ENCODE measurements at places on chromosomes 16 and 17.
A peak's percentile ranks its signal among the peaks of the same experiment; 100 is the strongest.

GRCh38 chr16:35414563-35414962 lies 1955.2 kb downstream of the TP53TG3F start:
- no peak for DNase-seq

DNA sequence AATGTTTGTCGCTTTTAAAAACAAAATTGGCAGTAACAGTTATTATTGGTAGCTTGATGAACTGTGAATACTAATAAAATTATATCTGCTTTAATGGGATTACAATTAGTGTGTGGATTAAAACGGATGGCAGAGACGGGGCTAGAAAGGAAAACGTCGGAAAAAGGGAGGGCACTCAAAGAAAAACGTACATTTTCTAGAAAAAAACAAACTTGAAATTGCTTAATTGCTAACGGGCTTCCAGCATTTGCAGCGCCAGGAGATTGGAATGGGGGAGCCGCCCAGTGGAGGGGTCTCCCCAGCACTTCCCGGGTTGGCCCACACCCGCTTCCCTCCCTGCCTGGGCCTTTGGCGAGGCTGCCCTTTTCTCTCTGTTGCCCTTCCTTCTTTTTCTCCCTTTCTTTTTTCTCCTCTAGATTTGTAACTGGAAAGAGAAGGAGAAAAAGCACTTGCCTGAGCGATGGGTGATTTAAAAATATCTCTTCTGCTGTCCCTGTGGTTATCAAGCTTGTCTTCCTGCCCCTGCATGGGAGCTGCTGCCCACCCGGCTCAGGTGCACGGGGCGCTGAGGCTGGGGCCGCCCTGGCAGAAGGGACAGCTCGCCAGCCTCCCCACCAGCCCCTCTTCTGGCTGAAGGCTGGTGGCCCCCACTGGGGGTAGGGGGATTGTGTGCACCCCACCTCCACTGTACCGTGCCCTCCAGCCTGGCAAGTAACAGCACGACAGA lies 5.9 kb downstream of the BAHCC1 start:
- DNase-seq, result no peak

DNA sequence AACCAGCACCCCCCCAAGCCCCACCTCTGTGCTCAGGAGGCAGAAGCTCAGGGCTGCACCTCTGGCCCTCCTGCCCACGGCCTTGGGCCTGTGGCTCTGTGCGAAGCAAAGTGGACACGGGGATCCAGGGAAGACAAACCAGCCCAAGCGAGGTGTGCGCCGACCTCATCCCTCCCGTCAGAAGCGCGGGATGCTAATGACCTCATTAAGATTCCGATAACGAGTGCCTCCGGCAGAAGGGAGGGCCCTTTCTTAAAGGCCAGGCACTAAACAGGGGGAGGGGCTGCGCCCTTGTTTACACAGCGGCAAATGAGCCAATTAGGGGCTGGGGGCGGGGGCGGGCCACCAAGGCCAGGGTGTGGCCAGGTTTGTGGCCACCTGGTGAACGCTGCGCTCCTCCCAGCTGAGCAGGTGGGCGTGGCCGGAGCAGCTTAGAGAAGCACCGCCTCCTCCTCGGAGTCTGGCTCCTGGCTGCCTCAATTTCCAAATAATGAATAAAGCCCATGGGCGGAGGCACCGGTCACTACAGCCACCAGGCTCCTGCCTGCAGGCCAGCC lies 3.2 kb downstream of the CBX4 start:
- no peak for DNase-seq

DNA sequence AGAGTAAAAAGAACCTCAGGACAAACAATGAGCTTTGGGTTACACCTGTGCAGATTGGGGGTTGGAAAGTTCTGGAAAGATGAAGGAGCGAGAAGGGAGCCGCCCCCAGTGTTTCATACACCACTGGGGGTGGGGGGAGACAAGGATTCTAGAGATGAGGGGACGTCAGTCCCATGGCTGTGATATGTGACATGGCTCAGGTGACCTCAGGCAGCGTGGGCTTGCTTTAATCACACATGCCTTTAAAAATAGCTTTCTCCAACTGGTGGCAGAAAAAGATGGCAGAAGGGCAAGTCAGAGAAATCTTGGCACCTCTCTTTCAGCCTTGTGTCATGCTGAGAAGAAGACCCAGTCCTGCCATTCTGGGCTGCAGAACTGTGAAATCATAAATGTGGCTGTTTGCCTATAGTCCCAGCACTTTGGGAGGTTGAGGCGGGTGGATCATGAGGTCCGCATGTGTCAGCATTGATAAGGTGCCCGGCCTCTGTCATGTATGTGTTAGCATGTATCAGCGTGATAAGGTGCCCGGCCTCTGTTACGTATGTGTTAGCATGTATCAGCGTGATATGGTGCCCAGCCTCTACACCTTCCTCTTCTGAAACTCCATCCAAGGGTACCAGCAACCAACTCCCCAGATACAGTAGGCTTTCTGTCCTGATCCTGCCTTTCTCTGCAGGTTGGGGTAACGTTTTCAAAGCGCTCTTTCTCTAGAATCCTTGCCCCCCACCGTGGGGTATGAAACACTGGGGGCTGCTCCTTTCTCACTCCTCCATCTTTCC lies 25.0 kb downstream of the WIPI1 start:
- DNase-seq, result no peak

GRCh38 chr16:64919929-64920607 lies 201.8 kb downstream of the CDH11 start:
- DNase-seq, result no peak

DNA sequence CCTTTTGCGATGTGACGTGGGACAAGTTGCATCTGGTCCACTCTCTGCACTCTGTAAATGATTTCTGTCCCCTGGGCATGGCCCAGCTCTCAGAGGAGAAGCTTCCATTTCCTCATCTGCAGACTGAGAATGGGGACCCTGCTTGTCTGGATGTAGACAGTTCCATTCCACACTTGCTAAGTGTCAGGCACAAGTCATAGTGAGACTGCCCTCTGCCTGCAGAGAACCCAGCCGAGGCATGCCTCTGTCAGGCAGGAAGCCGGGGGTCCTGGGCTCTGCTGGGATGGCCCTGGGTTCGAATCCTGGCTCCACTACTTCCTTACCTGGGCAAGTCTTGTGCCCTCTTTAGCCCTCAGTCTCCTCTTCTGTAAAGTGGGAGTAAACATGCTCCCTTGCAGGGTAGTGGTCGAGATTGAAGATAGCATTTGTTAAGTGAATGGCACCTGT lies 4.1 kb downstream of the MAP2K3 start:
- peak; percentile 59 for DNase-seq

- DNase-seq, result no peak
Observed at GRCh38 chr17:52737071-52737470, 578.6 kb upstream of the CA10 start.

DNA sequence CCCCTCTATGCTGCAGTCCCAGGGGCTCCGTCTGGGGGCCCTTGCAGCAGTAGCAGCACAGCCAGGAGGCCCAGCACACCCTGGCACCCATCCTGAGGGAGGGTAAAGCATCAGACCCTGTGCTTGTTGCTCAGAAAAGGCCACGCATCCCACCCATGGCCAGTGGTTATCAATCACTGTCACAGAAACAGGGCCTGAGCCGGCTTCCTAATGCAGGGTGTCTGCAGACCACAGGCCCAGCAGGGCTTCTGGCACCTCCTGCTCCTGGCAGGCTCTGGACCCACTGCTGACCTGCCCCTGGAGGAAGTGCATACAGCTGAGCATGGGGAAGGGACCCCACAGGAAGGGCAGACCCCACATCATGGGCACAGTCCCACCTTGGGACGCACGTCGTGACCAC lies 26.9 kb upstream of the CDH15 start:
- DNase-seq, result no peak

- no peak for DNase-seq
Observed at GRCh38 chr16:72024862-72025382, 16.4 kb downstream of the DHODH start.

DNA sequence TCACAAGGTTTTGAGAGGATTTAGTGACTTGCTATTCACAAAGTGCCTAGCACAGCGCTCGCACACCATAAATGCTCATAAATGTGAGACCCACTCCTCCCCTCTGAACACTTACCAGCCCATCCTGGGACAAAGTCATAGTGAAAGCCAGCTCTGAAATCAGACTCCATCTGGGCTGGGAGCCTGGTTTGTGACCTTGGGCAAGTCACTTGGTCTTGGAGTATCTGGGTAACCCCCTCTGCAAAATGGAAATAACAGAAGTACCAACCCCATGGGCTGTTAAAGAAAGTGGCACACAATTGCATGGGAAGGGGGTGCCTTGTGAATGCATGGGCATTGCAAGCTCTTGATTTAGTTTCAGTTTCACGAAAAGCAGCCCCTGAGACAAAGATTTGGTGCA lies 104.7 kb upstream of the CDH5 start:
- DNase-seq, result no peak

- no peak for DNase-seq
Observed at GRCh38 chr16:19524356-19524615, 544 bp downstream of the CCP110 start.

GRCh38 chr16:1933097-1933661 lies 9.8 kb downstream of the MSRB1 start:
- no peak for DNase-seq

- DNase-seq, result peak; percentile 40
Observed at GRCh38 chr17:39151150-39151942, at the start of gene PLXDC1. Gene PLXDC1, minus strand, starts transcription at chr17:39151637. Its CDS starts 200 bp downstream, at chr17:39151437.

- peak; percentile 86 for DNase-seq
Observed at GRCh38 chr16:72876221-72876620, 171.7 kb downstream of the ZFHX3 start.

DNA sequence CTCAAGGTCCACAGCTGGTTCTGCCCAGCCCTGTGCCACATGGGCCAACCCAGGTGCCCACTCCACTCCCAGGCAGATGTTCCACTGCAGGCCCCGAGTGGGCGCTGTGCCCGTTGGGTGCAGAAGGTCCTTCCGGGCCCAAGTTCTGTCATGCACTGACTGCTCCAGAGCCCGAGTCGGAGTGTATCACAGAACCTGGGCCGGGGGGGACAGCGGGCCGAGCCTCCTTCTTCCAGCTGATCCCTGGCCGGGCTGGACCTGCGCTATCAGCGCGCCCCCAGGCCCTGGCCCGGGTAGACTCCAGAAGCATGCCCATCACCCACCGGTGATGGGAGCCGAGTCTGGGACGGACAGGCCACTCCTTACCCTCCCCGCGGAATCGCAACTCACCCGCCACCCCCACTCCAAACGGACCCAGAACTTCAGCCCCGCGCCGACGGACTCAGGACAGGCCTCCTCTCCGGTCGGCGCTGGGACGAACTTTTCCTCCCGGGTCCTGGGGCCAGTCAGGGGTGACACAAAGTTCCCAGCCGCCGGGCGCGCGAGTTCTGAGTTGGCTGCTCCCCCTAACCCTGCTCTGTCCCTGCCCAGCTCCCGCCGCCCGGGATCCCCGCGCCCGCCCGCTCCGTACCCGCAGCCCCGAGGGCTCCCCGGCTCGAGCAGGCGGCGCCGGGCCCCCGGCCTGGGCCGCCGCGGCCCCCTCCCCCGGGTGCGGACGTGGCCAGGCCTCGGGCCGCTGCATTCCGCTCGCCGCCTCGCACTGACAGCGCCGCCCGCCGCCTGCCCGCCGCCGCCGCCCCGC lies at the start of gene COPZ2:
COPZ2 (minus strand) TSS at position 762 of the 802 bp plus-strand sequence; CDS start at position 742, 20 bp downstream.
- DNase-seq, result peak; percentile 79

DNA sequence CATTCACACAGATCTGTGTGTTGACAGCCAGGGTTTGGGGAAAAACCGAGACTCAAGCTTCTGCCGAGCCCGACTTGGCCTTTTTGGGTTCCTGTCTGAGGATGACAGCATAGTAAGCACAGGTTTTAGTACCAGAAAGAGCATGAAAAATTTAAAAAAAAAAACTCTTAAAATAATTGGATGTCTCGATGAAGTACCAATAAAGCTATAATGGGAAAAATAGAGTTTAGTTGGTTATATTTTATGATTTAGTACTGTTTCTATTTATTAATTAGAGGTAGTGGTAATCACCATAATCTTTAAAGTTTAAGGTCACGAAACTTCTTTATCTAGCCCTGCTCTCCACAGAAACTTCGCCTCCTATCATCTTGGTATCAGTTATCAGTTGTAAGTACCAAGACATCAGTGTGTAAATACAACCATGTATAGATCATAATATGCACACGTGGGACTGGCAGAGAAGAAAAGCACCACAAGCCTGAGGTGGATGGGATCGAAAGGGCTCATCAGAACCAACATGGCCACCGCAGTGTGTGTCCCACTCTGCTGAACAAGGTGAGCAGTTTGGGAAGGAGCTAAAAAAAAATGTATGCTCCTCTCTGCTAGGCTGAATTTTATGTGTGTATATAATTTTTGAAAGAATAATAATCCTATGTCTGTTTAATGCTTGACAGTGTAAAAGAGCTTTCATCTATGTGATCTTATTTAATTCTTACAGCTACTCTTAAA lies 14.4 kb upstream of the EEF2K start:
- no peak for DNase-seq

GRCh38 chr17:64780096-64781013 lies 118.2 kb upstream of the SMURF2 start:
- DNase-seq, result peak; percentile 71

DNA sequence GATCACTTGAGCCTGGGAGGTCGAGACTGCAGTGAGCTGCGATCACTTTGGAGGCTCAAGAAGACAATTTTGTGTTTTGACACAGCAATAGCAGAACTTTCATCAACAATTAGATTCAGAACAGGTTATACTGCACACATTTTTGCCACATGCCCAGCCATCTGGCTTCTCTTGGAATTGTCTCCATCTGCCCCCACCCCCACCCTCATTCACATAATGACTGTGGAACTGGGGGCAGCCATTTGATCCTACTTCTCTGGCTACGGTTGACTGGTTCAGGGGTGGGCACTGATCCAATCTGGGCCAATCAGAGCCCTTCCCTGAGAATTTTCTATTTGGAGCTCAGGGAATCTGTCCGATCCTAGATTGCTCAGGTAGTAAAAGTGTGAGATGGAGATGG lies 14.0 kb downstream of the TMEM92 start:
- DNase-seq, result no peak

- DNase-seq, result no peak
Observed at GRCh38 chr17:73201215-73202069, 8.6 kb downstream of the COG1 start.

DNA sequence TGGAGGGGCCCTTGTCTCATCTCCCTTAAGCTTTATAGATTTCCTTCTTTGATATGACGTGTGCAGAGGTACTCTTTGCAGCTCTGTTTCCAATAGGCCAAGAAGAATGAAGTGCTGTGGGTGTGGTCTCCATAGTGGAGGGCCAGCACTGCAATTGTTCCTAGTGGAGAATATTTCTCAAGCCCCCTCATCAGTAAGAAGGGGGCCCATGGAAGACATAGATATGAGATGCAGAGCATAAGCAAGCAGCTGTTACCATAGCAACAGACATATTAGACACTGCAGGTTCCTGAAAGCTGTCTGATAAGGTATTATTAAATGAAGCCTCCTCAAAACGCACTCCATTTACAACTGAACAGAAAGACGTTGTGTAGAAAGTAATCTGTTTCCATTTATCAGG lies 240.7 kb downstream of the ZFHX3 start:
- DNase-seq, result no peak

All from suppressor macrophage (primary cell).